ENCODE measurements at places on chromosomes 7 and 10.

GRCh38 chr7:137742051-137742450 lies 104.7 kb downstream of the DGKI start:
- no peak for DNase-seq

GRCh38 chr7:89655946-89656345 lies 498.3 kb upstream of the STEAP1 start:
- DNase-seq = no peak

- DNase-seq = no peak
Measured at GRCh38 chr7:92968502-92968901, 132.1 kb upstream of the CDK6 start.

DNA sequence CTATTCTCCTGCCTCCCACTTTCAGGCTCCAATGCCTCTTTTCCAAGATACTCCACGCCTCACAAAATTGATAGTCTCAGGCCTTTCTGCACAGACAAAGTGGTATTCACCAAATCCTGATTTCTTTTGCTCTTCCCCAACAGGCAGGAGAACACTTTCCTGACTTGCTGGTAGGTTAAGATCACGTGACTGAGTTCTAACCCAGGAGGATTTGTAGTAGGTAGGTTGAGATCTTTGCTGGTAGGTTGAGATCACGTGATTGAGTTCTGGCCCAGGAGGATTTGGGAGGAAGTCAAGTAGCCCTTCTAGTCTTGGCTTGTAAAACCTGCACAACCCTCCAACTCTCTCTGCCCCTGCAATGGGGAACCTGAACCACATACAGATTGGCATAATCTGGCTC lies 741.5 kb downstream of the TYW1 start:
- no peak for DNase-seq

DNA sequence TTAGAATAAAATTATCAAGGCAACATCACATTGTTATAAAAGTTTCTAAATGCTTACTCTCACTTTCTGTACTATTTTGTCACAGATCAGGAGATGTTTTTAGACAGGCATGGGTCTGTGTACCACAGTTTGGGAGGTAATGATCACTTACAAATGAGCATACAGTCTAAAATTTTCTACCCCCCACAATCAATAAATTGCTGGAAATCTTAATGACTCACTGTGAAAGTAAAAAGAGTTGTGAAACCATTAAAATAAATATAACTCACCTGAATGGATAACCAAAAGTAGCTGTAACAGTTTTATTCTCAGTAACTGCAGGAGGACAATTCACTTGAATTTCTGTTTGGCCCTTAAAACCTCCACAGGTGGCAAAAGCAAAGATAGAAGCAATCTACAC lies 13.2 kb downstream of the SYPL1 start:
- DNase-seq = no peak

DNA sequence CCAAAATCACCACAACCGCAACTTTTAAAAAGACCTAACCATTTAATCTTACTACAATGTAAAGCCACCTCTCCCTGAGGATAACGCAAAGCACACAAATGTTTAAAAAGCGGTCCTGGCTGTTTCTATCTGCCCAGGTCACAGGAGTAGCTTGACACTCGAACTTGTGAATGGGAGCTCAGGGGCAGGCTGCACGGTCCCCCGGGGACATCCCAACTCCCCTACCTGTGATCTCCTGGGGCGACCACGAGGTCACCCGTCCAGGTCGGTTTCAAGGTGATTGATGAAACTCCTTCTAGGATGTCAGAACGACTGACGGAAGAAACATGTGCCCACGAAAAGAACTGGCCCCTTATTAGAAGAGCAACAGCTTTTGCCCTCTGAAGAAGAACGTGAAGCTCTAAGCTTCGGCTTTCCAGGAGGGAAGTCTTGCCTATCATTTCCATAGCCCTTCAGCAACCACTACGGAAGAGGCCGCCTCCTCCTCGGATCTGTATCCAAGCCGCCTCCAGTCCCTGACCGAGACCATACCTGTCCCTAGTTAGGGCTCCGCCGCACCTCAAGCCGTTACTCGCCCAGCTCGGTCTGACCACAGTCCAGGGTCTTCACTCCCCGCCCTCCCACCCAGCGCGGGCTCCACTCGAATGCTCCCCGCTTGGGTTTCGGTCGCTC lies 459 bp downstream of the CYCS start:
- DNase-seq = no peak

GRCh38 chr10:63491588-63492316 lies 26.0 kb upstream of the JMJD1C start:
- DNase-seq = no peak

GRCh38 chr10:103078309-103078615 lies 114.8 kb downstream of the NT5C2 start:
- no peak for DNase-seq

GRCh38 chr7:148982654-148983199 lies 45.6 kb downstream of the PDIA4 start:
- no peak for DNase-seq

DNA sequence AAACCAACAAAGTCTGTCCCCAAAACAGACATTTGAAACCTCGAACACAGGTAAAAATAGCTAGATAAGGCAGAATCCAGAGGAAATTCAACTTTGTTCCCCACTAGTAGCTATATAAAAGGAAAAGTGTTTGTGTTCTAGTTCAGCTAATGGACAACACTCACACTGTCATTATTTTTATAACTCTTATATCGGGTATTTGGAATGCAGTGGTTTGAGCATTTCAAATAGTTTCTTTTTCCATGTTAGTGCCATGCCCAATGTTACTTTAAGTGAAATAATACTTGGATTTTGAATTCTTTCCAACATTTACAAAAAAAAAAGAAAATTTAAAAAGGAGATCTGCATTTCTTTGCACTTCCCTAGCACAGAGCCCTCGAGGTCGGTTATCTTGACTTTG lies 213.6 kb downstream of the DOCK4 start:
- DNase-seq = no peak

DNA sequence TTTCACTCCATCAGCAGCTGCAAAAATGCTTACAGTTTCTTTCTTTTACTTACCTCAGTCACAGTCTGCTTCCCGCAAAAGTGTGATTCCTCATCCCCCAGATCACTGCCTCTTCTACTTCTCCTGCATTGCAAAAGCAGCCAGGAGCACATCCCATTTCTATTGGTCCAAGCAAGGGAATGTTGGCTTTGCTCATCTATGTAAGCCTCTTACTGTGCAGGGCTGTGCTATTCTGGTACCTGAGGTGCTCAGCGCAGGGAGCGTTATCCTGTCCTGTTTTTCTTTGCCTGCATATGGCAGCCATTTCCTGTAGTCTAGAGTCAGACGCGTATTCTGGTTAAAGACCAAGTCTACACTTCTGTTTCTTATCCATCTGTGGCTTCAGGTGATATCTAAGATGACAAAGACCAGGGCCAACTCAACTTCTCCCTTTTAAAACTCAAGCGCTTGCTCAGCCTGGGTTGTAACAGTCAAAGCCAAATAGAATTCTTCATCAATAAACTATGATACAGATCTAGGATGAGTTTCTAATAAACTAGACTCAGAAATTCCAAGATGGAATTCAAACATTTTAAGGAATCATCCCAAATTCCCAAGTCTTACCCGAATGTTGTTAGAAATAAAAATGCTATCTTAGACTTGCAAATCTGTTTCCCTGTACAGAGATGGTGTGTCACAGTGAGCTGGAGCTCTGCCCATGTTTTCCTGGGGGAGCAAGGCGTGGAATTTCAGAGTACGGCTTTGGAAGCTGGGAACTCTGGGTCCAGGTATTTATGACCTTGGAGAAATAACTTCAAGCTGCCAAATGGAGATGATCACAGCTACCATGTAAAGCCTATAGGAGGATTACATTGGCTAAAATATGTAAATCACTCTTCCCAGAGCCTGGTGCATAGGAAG lies 6.1 kb upstream of the RBM17 start:
- DNase-seq = no peak

DNA sequence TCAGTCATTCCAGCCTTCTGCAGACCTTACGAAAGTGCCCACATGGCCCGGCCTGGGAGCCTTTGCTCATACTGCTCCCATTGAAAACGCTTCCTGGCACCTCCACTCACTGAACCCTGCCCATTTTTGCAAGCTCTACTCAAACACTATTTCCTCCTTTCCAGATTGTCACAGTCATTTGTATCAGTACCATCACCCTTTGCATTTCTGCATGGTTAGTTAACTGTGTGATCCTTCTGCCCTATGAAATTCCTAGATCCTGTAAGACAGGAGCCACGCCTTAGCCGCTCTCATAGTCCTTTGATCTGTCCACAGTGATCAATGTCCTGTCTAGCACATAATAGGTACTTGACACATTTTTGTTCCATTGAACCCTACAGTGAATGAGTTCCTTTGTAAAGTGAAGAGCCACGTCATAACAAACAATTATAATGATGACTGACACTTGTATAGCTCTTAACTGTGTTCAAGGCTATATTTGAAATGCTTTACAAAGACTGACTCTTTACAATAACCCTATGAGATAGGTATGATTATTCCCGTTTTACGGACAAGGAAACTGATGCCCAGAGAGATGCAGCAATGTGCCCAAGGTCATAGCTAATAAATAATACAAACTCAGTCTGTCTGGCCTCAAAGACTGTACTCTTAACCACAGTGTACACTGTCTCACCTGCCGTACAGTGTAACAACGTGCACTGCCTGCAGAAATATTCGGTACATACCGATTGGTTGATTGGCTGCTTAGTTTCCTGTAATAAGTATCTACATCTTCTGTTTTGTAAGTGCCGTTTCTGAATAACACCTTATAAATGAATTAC lies 16.6 kb upstream of the ITIH2 start:
- DNase-seq = no peak

GRCh38 chr7:139775829-139776266 lies 1.9 kb downstream of the HIPK2 start:
- peak; percentile 55 for DNase-seq

GRCh38 chr10:50582766-50583762 lies 40.7 kb downstream of the SGMS1 start:
- no peak for DNase-seq

DNA sequence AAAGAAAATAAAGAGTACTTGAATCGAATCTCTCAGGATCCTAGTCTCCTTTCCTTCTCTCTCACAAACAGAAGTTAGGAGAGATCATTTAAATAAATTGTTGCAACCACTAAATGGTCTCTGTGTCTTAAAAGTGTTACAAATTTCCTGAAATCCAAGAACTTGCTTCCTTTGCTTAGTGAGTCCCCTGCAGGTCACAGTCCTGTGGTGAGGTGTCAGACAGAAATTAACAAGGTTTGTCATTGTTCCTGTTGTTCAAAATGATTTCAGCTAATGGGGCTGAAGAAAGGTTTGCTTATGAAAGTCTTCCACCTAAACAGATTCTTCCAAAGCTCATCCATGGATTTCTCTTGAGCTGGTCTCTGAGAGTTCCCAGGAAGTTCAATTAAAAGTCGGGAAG lies 151.6 kb upstream of the SLC26A5 start:
- DNase-seq = no peak

- no peak for DNase-seq
Measured at GRCh38 chr10:127996586-127996985, 89.7 kb downstream of the PTPRE start.

GRCh38 chr7:50952544-50952943 lies 169.8 kb upstream of the GRB10 start:
- no peak for DNase-seq

DNA sequence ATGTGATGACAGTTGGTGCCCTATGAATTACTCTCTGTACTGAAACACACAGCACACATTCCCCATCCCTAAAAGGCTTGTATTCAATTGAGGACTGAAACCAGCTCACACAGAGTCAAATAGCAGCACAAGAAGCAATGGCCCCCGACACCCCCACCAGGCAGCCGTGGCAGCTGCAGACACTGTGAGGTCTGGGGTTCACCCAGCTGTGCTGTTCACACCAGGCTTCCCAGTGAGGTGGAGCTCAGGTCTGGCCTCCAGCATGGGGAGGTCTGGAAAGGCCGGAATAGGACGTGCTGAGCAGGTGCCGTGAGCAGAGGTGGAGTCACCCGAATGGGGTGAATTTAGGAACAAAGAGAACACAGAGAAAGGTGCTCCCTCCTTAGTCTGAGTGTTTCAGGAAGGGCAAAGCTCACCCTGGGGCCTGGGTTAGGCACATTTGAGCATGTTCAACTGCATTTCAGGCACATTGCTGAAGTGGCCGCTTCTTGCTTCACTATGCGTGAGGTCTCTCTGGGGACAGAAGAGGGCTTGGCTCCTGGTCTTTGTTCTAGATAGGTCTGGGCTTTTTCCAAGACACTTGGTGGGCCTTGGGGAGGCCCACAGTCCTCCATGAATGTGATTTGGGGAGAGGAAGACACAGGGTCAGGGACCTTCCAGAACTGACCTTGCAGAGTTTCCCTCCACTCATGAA lies 41.1 kb downstream of the C10orf120 start:
- DNase-seq = no peak

DNA sequence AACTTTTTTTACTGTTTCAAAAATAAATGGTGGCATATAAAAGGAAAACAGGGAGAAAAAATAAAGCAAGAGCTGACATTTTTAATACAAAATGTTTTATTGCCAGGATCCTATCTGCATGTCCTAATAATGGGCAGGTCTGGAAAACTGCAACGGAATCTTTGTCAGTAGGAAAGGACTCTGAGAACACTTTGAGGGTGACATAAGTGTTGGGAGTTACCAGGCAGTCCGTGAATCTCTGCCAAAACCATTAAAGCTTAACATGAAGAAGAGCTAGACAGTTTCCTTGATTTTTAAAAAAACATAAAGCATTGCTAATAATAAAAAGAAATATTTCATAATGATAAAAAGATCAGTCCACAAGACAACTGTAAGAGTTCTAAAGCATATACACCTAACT lies 80.7 kb downstream of the AGMO start:
- no peak for DNase-seq

- DNase-seq = no peak
Measured at GRCh38 chr10:123390874-123391273, 236.7 kb downstream of the BUB3 start.

DNA sequence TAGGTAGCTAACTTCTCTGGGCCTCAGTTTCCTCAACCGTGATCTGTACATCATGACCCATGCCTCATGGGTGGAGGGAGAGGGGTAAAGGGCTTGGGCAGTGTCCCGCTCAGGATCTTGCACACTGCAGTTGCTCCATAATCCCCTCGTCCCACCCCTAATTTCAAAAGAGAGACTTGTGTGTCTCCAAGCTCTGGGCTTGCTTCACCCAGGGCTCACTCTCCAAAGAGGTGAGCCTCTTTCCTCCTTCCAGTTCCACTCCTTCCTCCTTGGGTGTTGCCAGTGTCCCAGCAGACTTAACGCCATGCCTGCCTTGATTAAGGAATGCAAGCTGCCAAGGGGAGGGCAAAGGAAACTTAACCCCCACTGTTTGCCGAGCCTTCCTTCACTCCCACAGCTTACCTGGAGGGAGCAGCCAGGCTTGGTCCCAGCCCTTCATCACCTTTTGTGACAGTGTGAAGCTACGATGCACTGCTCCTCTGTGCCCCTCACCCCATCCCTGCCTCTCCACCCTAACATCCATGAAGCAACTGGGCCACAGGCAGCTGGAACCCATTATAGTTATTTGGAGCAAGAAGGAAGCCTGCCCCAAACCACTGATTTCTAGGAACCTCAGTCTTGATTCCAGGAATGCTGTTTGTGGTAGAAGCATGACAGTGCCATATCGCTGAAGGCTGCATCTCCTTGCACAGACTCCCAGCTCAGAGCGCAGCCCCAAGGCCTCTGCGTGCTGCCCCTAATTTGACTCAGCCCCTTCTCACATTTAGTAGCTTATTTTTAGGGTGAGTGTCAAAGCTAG lies 363.3 kb downstream of the TNS3 start:
- DNase-seq = no peak

- no peak for DNase-seq
Measured at GRCh38 chr10:77970869-77971803, 44.6 kb upstream of the DLG5 start.

GRCh38 chr10:108301002-108301401 lies 1136.5 kb upstream of the SORCS1 start:
- no peak for DNase-seq
